B cell (primary cell): ENCODE measurements at places on chromosomes 1 and 21. TPM values are rescaled to one million over a fixed set of nuclear protein-coding genes. Genes with fewer than 3 reads are reported as not detected.
A peak's percentile ranks its signal among the peaks of the same experiment; 100 is the strongest.

DNA sequence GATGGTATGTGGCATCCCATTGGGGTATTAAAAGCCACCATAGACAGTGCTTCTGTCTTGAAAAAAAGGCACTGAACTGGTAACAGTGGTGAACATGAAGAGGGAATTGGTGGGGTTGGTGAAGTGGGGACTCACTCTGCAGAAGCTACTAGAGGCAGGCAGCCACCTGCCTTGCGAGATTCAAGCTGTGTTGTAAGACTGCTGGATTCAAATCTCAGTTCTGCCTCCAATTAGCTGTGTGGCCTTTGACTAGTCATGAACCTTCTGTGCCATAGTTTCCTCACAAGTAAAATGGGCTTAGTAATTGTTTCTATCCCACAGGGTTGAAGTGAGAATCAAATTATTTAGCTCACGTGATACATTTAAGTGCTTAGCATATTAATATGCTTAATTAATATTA is 16.6 kb upstream of the ELOA start:
- no peak for DNase-seq
- peak overlapping the region; percentile 82 for H3K27ac ChIP-seq
- H3K27me3 ChIP-seq: no peaks in the 10 kb centered on the region
- no peaks in the 10 kb centered on the region for H3K36me3 ChIP-seq
- peaks cover 68% of the 10 kb centered on the region for H3K4me1 ChIP-seq

DNA sequence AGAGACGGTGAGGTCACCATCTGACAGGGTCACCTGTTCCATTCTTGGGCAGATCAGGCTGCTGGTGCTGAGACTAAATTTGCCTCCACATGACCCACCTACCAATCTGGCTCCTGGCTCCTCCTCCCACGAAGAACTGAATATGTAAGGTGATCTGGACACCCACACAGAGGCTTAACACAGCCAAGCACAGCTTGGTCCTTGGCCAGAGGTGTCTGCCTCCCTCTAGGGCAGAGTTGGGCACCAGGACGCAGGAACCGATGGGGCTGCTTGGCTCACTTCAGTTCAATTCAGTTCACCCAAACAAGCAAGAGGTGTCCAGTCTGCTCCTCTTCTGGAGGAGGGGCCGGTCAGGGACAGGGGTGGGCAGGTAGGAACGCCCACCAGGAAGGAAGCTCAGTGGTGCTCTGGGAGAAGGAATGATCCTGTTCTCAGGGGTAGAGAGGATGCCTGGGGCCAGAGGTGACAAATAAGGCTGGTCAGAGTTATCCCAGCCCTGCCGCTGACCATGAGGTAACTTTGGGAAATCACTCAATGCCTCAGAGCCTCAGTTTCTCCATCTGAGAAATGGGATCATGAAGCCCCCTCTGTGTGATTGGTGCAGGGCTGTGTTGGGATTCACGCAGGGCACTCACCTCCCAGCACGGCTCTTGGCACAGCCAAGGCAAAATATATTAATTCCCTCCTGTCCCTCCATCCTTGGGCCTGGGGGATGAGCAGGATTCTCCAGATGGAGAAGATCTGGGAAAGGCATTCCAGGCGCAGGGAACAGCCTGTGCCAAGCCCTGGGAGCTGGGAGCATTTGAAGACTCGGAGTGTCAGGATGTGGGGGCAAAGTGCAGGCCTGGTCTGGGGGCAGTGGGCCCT is 284.5 kb downstream of the PTPRU start:
- no peak overlapping the region for H3K27ac ChIP-seq
- no peaks in the 10 kb centered on the region for H3K4me1 ChIP-seq
- no peak for DNase-seq
- no peaks in the 10 kb centered on the region for H3K36me3 ChIP-seq
- no peaks in the 10 kb centered on the region for H3K27me3 ChIP-seq

DNA sequence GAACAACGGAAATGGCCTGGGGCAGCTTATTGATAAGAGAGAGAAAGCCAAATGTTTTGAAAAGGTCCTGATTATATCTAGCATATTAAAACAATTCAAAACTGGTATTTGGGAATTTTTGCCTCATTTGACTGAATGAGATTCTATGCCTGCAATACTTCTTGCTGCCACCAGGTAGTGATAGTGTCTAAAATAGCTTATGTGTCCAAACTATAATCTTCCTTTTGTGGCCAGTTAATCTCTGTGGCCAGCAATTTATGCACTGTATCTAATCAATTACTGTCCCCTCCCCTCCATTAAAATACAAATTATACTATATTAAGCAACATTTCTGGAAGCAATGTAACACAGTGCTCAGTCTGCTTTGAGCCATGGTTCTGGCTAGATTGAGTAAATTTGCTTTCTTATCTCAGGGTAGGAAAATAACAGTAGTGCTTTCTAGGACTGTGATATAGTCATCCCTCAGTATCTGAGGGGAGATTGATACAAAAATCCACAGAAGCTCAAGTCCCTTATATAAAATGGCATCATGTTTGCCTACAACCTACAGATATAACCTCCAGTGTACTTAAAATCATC is 91.8 kb downstream of the FOXD2 start:
- no peaks in the 10 kb centered on the region for H3K36me3 ChIP-seq
- H3K27me3 ChIP-seq: peaks cover 30% of the 10 kb centered on the region
- H3K4me1 ChIP-seq: peaks cover 8% of the 10 kb centered on the region
- no peak overlapping the region for H3K27ac ChIP-seq

DNA sequence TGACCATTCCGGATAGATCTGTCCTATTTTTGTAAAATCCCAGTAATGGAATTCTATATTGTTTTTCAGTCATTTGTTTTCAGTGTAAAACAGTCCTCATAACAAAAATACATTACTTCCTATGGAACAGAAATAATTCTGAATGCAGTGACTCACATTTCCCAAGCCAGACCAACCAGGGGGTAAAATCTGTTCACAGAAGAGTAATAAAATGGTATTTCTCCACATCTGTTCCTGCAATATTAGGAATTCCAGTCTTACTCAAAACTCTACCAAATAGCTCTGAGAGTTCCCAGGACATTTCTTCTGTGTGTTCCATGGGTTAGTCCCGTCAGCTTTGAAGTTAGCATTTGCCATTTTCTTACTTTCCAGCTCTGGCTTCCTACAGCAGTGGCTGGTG is 2.6 kb upstream of the DDR2 start:
- no peaks in the 10 kb centered on the region for H3K4me1 ChIP-seq
- H3K4me3 ChIP-seq: no peak overlapping the region
- no peak for DNase-seq
- no peaks in the 10 kb centered on the region for H3K36me3 ChIP-seq
- peaks cover 7% of the 10 kb centered on the region for H3K27me3 ChIP-seq
- no peak overlapping the region for H3K27ac ChIP-seq

DNA sequence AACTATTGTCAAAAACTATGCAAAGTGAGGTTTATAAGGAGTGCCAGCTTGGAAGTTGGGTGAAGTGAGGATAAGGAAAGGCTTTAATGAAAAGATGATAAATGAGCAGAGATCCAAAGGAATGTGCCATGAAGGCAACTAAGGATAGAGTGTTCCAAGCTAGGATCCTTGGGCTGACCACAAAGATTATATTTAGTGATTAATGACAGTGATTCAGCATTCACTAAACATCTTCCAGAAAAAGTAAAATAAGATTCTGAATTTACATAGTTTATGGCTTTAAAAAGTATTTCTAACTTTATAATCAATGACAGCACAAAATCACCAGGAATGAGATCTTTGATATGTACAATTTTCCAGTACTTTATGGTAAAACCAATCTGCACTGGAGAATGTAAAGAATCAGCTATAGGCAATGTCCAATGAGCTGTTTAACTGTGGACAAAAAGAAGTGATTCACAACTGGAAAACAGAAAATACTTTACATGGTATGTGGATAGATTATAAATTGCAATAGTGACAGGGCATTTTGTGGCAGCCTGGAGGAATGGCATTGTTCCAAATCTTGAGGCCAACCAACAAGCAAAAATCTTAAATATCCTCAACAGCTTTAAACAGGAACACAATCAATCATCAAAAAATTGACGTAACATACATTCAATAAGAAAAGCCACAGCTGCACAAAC is 91.2 kb upstream of the KCTD3 start:
- no peaks in the 10 kb centered on the region for H3K27me3 ChIP-seq
- H3K4me1 ChIP-seq: no peaks in the 10 kb centered on the region
- no peak overlapping the region for H3K27ac ChIP-seq

- H3K27ac ChIP-seq: no peak overlapping the region
- no peak overlapping the region for H3K4me3 ChIP-seq
- H3K27me3 ChIP-seq: no peaks in the 10 kb centered on the region
- no peaks in the 10 kb centered on the region for H3K4me1 ChIP-seq
Observed at GRCh38 chr1:35850051-35850450, 33.0 kb upstream of the AGO1 start.

- H3K27ac ChIP-seq: no peak overlapping the region
- no peaks in the 10 kb centered on the region for H3K36me3 ChIP-seq
- no peaks in the 10 kb centered on the region for H3K27me3 ChIP-seq
- H3K4me3 ChIP-seq: no peak overlapping the region
- no peaks in the 10 kb centered on the region for H3K4me1 ChIP-seq
- DNase-seq: no peak
Observed at GRCh38 chr1:113681596-113682337, 77.5 kb downstream of the PHTF1 start.

DNA sequence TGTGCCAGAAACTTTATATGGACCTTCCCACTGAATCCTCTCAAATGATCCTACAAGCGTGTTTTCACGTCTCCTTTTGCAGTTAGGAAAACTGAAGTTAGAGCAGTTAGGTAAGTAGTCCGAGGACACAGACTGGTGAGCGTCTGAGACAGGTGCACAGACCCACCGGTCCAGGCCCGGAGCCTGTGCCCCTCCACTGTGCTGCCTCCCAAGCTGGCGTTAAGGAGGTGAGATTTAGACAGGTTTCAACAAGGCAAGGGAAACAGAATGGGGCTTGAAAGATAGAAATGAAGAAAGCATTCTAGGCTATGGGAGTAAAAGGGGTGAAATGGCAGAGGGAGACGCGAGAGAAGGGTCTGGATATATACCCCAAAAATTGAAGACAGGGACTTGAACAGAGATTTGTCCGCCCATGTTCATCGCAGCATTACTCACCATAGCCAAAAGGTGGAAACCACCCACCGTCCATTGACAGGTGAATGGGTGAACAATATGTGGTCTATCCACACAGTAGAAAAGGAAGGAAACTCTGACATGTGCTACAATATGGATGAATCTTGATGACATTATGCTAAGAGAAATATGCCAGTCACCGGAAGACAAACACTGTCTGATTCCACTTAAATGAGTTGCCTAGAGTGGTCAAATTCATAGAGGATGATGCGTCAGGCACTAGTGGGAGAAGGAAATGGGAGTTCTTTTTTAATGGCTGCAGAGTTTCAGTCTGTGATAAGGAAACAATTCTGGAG is 15.7 kb upstream of the PKP1 start:
- no peaks in the 10 kb centered on the region for H3K36me3 ChIP-seq
- no peaks in the 10 kb centered on the region for H3K4me1 ChIP-seq
- H3K27me3 ChIP-seq: peaks cover 10% of the 10 kb centered on the region
- H3K4me3 ChIP-seq: no peak overlapping the region
- H3K27ac ChIP-seq: no peak overlapping the region

DNA sequence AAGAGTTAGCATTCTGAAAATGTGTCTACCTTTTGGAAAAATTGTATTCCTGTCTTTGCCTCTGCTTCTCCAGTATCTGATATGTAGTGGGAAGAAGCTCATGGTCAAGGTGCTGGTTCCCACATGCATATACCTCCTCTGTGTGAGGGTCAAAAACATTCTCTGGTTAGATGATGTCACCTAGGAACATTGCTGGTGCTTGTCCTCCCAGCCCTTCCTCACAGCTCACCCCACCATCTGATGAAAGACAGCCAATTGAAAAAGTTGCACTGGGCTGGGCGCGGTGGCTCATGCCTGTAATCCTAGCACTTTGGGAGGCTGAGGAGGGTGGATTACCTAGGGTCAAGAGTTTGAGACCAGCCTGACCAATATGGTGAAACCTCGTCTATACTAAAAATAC is 154.4 kb downstream of the NR5A2 start:
- H3K4me1 ChIP-seq: no peaks in the 10 kb centered on the region
- H3K36me3 ChIP-seq: no peaks in the 10 kb centered on the region
- H3K27ac ChIP-seq: no peak overlapping the region
- no peak overlapping the region for H3K4me3 ChIP-seq

DNA sequence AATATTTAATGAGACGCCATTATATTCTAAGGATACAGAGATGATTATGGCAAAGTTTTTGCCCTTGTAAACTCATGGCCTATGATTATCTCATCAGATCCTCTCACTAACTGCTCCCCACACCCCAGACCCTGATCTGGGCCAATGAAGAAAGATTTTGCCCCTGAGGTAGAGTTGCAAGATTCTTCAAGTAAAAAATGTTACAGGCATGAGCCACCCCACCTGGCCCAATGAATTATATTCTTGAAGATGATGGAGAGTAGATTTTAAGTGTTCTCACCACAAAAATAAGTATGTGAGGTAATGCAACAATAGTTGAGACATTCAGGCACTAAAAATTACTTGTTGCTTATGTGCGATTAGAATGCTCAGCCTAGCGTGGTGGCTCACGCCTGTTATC is 1.8 kb upstream of the CNR2 start:
- no peak overlapping the region for H3K4me3 ChIP-seq
- H3K4me1 ChIP-seq: peaks cover 76% of the 10 kb centered on the region
- no peaks in the 10 kb centered on the region for H3K27me3 ChIP-seq
- no peaks in the 10 kb centered on the region for H3K36me3 ChIP-seq
- H3K27ac ChIP-seq: no peak overlapping the region
- peak; percentile 37 for DNase-seq

DNA sequence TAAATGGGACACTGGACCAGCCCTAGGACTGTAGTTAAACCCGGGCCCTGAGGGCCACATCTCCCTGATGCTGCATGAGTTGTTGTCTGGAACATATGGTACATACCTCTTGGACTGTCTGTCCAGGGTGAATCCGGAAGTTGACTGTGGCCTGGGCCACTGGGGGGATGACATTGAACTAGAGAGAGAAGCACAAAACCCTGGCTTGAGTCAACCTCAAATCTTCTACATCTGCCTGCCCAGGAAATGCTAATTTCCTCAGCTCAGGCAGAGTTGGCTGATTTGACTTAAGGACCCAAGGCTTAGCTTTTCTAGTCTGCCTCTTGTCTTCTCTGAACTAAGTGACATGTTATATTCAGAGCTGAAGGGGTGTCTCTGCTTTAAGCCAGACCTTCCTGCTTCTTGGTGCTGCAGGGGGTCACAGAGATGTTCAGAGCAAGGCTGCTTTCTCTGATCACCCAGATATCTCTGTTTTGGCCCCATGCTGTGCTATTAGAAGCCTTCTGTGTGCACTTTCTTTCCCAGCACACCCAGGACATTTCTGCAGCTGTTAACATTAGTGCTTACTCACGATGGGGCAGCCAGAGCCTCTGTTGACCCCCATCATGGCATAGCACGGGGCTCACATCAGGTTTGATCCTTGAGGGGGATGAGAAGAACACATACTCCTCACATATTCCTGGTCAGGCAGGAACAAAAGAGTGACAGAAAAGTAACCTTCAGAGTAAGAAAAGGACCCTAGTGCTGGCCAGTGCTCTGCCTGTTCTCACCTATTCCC is 9.6 kb downstream of the PM20D1 start:
- H3K4me1 ChIP-seq: no peaks in the 10 kb centered on the region
- no peaks in the 10 kb centered on the region for H3K36me3 ChIP-seq
- H3K4me3 ChIP-seq: no peak overlapping the region
- no peaks in the 10 kb centered on the region for H3K27me3 ChIP-seq
- DNase-seq: no peak

OR2T11 gene
- total RNA-seq: 3.6 and 4.9 TPM in 2 replicates

C1orf141 gene
- total RNA-seq: not detected in 2 replicates

GBP6 gene
- 0.12 TPM in 1 of 2 replicates, not detected in the other for total RNA-seq

ITLN1 gene
- not detected in 2 replicates for total RNA-seq

FMO5 gene
- total RNA-seq: 4.4 and 5.5 TPM in 2 replicates
